ENCODE measurements at places on chromosomes 4 and X.

DNA sequence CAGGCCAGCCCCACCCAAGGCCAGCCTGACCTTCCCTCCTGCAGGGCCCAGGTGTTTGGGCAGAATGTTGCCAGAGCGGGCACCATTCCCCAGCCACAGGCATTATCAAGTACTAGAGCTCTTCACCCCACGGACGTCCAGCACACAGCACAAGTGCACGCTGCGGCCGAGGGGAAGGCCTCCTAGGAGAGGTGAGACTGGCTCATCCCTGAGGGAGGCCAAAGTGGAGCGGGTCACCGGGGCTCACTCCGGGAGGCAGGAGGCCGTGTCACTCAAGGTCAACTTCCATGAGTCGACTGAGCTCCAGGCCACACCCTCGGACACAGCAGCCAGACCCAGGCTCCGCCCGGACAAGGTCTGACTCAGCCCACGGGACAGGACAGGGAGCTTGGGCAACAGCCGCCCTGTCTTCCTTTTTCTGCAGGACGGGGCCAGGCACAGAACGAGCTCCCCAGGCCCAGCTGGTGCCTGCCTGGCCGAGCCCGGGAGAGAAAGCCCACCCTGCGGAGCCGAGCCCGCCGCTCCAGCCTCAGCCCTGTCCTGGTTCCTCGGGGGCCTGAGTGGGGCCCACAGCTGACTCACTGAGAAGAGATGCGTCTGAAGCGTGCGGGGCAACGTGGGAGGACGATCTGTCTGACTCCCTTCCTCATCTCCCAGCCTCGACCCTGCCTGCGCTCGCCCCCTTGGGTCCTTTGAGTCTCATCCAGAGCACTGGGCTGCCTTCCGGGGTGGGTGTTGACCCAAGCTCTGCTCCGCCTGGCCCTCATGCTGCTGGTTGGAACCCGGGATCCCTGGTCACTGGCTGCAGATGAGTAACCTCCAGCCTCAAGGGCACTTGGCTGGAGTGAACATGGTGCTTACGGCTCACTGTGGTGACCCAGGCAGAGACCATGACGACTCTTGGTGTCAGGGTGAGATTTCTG lies 1.6 kb downstream of the SLC49A3 start:
- DNase-seq = no peak

GRCh38 chr4:78185117-78185516 lies 128.0 kb downstream of the FRAS1 start:
- DNase-seq = no peak

DNA sequence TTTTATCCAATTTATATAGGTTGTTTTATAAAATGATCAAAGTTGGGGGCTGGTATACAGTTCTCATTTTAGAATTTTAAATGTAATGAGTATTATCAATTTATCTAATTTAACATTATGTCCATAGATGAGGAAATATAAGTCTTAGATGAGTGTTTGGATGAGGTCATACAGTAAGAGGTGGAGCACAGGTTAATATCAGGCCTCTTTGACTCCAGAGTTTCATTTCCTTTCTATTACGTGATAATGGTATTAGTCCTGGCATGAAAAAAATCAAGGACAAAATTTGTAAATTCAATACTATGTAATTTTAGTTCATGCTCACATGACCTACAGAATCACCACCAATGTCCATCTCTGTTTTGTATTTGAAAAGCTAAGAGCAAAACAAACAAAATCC lies 269.8 kb downstream of the FSTL5 start:
- no peak for DNase-seq

GRCh38 chr4:52869656-52870055 lies 7.5 kb downstream of the RASL11B start:
- no peak for DNase-seq

DNA sequence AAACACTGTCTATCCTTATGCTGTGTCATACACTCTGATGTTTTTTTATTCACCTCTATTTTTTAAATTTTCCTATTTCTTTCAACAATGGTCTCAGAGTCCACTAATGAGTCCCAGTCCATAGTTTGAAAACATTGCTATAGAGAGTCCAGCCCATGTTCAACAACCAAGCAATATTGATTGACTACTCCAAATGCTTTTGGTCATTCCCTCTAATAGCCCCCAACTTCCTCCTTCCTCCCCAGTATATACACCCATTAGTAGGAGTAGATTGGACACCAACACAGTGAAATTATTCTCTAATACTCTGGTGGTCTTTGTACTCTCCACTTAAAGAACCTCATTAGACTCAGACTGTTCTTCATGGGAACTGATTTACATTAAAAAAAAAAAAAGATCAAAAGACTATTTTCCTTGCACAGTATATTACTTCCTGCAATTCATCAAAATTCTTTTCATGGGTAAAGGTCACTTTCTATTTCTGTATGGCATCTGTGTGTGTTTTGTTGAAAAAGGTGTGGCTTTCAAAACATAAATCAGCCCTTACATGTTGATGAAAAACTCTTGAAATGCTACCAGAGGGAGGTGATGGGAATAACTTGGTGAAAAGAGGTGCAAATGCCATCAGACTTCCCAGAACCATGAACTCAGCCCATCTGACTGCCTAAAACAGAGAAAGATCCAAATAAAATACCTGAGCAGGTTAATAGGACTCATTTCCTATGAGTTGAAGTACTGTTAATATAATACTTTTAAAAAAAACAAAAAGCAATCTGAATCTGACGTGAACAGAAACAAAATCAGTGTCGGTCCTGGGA lies 250.3 kb upstream of the KLF3 start:
- DNase-seq = no peak

All from brain pericyte (primary cell).